ENCODE measurements at places on chromosomes 11 and 22.

GRCh38 chr11:69157156-69157821 is 1.6 kb downstream of the SMIM38 start:
- no peak for DNase-seq

GRCh38 chr11:74338963-74339362 is 27.5 kb upstream of the P4HA3 start:
- no peak for DNase-seq

DNA sequence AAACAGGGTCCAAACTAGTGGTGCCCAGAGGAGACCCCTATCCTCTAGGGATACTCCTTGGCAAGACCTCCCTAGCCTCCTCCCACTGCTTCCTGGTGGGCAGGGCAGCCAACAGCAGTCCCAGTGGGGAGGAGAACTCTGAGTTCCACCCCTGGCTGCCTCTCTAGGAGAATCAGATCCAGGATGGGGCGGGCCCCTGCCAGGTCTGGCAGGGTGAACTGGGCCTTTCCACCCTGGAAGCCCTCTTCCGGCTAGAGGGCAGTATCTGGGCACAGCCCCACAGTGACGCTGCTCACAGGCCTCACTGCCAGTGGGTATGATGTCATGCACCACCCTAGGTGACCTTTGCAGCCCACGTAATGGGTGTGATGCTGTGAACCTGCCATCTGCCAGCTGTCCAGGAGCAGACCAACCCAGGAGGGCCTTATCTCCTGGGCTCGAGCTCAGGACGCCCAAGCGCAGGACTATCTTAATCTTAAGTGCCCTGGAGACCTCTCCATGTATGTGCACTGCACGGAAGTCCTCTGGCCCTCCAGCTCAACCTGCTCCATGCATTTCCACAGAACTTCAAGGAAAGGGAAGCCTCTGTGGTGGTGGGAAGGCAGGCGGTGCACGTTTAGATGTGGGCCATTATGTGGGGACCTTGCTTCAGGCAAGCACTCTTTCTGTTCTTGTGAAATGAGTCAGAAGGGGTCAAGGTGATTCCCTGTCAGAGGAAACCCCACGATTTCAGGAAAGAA is 31.8 kb upstream of the FCHSD2 start:
- DNase-seq, result no peak

- no peak for DNase-seq
These were observed 2.0 kb downstream of the TENM4 start for GRCh38 chr11:79438631-79439409.

- DNase-seq, result peak; percentile 65
These were observed 48.8 kb downstream of the ENDOD1 start for GRCh38 chr11:95138448-95138847.

- DNase-seq, result peak; percentile 30
These were observed 20.8 kb upstream of the LMO2 start for GRCh38 chr11:33912405-33913361.

DNA sequence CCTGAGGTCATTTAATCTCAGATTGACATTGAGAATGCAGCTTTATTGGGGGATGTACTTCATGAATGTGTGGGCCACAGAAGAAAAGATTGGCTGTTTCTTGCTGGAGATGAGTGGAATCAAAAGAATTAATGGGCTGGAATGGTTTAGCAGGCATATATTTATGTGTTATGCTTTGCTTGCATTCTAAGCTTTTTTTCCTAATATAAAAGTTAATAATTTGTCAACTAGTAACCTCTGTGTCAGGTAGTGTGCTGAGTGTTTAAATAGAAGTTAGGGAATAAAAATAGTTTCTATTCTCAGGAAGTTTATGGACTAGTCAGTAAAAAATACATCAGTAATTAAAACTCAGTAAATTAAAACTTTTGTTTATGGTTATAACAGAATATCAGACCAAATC is 67.4 kb upstream of the PRODH start:
- DNase-seq, result no peak

DNA sequence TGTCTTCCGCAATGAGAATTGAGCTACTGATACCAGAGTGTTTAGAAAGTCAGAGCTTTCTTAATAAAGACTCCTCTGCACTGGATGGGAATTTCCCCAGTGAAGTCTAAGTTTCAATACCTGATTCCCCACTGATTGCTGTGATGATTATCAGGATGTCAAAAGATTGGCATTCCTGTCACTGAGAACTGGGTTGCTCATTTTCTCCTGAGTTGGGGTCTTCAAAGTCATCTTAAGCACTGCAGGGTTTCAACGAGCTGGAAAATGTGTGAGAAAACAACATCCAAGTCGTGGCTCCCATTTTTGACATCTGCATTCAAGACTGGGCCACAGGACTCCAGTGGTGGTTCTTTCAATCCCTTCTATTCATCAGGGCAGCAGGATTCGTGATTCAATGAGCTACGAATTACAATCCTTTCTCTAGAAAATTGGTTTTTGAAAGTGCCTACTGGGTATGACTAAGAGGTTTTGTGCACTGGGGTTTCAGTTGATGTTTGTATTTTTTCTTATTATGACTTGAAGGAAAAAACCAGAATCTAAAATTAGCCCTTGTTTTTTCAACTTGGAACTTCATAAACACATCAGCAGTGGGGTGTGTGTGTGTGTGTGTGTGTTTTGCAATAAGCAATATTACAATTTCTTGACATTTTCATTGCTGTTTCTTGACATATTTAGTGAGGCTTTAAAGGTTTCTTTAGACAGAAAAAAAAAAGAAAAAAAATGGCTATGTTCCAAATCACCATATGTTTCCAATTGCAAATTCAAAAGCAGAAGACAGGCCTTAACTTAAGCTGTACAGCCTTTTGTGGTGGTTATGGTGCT is 233.0 kb downstream of the FAM76B start:
- no peak for DNase-seq

GRCh38 chr11:18865951-18866350 is 73.3 kb downstream of the MRGPRX1 start:
- no peak for DNase-seq

- no peak for DNase-seq
These were observed 6.0 kb upstream of the MCM5 start for GRCh38 chr22:35394011-35394312.

DNA sequence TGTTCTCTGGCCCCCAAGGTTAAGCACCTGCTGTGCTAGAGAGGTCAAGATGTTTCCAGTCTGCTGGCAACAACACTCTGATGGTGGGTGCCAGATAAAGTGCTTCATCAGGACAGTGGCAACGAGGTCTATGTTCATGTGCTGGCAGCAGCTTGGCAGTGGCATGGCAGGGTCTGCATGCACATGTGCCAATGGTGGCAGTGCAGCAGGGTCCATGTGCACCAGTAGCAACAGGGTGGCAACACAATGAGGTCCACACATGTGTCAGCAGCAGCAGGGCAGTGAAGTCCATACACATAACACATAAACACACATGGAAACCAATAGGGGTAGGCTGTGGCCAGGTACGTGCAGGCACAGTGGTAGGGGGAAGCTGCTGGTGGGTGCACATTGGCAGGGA is 48.4 kb upstream of the FAR1 start:
- no peak for DNase-seq

DNA sequence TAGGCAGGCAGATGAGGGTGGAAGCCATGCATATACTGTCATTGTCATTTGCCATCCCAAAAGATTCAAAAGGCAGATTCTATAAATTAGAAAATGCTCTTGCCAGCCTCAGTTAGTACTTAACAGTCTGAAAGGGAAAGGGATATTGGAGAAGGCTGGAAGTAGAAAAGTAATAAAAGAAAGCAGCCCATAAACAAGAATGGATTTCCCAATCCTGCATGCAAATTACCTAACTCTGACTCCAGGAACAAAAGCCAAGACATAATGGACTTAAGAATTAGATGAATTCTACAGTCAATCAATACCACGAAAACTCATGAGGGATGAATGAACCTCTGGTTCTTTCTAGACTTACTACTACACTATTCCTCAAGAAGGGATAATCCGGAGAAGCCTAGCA is 5.9 kb downstream of the PAK1 start:
- DNase-seq, result no peak

- DNase-seq, result peak; percentile 23
These were observed 283.0 kb downstream of the DDX10 start for GRCh38 chr11:108947654-108948570.

GRCh38 chr11:62353841-62354240 is 16.6 kb downstream of the ASRGL1 start:
- DNase-seq, result no peak

- DNase-seq, result no peak
These were observed 44.9 kb upstream of the DRD2 start for GRCh38 chr11:113519989-113520613.

DNA sequence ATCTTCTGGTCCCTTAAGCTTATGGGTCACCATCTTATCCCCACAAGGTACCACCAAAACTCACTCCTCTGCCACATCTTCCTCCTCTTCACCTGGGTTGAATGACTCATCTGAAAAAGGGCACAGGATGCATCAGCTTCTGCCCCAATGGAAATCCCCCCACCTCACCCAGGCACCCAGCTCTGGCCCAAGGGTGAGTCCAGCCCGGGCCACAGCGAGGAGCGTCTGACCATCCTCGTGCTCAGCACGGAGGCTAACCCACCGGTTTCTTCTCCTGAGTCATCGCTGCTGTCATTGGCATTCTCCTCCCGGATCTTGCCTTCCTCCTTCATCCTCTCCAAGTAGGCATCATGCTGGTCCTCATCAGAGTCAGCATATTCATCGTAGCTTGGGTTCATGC is 5.3 kb upstream of the TNKS1BP1 start:
- no peak for DNase-seq

DNA sequence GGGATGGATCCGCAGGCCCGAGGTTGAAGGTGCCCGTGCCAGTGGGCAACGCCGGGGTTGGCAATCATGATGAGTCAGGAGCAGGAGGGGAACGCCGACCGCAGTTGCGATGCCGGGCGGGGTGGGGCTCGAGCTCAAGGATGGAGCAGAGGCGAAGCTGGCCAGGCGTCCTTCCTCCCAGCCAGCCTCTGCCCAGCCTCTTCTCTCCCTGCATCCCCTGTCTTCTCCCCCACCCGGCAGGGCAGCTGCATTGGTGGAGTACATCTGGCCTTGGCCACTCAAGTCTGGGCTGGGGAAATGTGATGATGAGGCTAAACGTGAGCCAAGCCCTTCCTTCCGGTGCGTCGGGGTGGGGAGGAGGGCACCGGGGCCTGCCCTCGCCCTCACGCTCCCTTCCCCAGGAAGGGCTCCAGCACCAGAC is 3.9 kb downstream of the IFITM10 start:
- no peak for DNase-seq

GRCh38 chr11:44814881-44815592 is 88.3 kb downstream of the TSPAN18 start:
- no peak for DNase-seq

- DNase-seq, result no peak
These were observed 9.9 kb downstream of the FADS3 start for GRCh38 chr11:61881397-61881796.

DNA sequence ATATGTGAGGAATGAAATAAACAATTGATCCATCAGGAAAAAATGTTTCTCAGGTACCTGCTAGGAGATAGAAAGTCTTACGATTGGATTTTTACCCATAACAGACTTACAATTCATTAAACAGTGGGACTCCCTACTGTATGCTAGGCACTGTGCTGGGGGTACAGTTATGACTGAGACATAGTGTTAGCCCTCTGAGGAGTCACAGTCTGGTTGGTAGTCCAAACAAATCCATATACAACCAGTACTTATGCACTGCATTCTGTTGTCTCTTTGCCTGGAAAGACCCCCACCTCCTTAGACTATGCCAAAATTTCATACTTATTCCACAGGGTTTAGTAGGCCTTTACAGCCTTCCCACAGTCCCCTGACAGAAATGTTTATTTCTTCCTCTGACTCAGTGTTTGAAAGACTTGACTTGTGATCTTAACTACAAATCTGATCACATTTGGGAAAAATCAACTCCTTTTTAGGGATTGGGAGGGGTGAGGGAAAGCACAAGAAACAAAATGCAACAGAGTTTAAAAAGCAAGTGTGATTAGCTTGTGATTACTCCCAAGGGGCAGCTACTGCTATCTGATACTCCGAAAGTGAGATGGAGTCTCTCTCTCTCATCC is 69.4 kb upstream of the HORMAD2 start:
- no peak for DNase-seq

GRCh38 chr11:134725716-134726639 is 313.9 kb upstream of the B3GAT1 start:
- DNase-seq, result peak; percentile 21

- DNase-seq, result peak; percentile 16
These were observed 2.8 kb downstream of the PDGFB start for GRCh38 chr22:39241794-39242594.

GRCh38 chr22:36336246-36337182 is 51.3 kb downstream of the MYH9 start:
- DNase-seq, result no peak

- no peak for DNase-seq
These were observed 742.2 kb downstream of the NELL1 start for GRCh38 chr11:21411597-21411996.

- no peak for DNase-seq
These were observed 21.7 kb downstream of the KIRREL3 start for GRCh38 chr11:126978911-126979310.

DNA sequence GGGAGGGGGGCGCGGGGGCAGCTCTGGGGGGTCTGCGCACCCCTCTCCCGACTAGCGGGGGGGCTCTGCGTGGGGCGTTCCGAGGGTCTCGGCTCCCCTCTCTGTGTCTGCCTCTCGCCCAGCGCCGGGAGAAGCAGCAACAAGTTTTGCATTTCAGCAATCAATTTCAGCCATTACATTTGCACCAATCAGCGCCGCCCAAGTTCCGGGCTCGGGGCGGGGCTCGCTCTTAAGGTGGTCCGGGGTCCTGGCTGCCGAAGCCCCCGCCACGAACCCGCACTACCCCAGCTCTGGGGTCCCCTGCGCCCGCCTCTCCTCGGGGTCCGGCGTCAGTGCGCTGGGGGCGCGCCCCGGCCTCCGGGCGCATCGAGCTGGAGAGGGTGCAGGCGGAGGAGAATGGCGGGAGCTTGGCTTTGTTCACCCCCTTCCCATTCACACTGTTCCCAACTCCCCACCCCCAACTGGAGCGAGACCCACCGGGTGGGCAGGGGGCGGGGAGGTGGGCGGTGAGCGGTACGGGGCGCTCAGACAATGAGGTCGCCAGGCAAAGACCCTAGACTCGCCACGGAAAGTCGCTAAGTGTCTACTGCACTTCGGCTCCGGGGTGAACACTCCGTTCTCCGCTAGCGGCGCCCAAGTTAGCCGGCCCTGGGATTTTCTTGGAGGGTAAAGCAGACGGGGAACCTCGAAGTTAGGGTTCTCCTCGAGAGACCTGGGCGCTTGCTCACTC is at the start of gene MN1:
MN1 (minus strand) TSS at position 141 of the 730 bp plus-strand sequence. CDS start 1,213 bp downstream, outside the sequence.
- DNase-seq, result no peak

DNA sequence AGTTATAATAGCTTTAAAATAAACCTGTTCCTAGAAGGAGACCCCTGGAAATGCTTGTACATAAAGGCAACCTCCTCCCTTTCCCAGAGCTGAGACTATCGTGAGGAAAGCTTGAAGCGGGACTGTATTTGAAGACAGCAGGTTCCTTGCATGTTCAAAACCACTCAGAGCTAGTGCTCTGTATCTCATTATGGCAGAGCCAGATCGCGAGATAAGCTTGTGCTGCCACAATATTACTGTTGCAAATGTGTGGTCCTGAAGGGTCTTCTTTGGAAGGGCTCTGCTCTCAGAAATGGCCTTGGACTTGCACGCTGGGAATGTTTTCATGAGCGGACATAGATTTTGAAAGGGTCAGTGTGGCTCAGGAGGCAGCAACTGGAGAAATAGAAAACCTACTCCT is 168.2 kb downstream of the KIRREL3 start:
- DNase-seq, result no peak
